Lung microvascular endothelial cell (primary cell): ENCODE measurements at places on chromosomes 11 and 22.

- peak; percentile 5 for DNase-seq
Measured at GRCh38 chr11:31045335-31045734, 324.2 kb downstream of the DCDC1 start.

DNA sequence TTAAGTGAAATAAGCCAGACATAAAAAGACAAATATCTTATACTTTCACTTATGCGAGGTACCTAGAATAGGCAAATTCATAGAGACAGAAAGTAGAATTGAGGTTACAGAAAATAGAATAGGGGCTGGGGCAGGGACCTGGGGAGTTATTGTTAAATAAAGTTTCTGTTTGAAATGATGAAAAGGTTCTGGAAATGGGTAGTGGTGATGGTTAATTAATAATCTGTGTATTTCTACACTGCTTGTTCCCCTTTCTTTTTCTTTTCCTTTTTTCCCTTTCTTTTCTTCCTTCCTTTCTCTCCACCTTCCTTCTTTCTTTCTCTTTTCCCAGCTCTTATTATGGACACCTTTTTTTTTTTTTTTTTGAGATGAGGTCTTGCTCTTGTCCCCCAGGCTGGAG is 2.8 kb downstream of the NAALADL1 start:
- DNase-seq = no peak

DNA sequence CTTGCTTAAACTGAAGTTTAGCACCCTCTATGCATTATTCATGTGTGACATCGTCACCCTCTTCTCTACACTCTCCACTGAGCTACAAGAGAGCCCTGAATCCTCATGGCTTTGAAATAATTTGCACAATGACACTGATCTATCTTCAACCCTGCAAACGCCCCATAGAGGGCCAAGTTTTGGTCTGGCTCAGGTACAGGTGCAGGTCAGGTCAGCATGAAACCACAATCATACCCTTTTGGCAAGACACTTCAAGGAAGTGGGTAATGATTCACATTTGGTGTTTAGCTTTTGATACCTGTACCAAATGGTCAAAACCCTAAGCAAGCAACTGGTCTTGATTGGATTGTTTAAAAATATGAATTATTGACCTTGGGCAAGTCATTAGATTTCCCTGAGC is 122.2 kb upstream of the CADM1 start:
- no peak for DNase-seq

DNA sequence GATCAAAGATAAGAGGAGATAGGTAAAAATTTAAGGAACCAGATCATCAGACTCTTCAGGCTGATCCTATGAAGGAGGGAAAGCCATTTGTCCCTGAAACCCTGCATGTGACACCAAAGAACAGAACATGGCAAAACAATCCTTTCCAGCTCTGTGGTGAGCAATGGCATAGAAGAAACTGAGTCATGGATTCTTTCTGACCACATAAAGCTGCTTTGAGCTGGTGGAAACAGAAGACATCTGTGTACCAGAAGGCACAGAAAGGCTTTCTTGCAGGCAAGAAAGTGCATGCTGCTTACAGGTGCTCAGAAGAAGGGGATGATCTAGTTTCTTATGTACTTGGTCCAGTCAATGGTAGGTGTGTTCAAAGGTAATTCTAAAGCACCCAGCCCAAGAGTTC is 45.0 kb upstream of the APOA1 start:
- no peak for DNase-seq

DNA sequence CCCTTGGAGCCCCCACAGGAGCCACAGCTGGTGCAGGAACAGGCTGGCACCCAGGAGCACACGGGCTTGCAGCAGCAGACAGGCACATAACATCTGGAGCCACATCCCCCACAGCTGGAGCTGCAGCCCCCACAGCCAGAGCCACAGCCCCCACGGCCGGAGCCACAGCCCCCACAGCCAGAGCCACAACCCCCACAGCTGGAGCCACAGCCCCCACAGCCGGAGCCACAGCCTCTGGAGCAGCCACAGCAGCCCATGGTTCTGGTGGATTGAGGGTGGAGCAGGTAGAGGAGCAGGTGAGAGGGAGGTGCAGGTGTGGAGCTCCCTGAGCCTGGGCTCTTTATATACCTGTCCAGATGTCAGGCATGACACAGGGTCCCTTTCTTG is at the start of gene KRTAP5-2:
Gene KRTAP5-2, minus strand, starts transcription at position 301 of the 387 bp plus-strand sequence. Its CDS starts 44 bp downstream, at position 257.
- no peak for DNase-seq

GRCh38 chr11:109303342-109303741 is 118.6 kb upstream of the C11orf87 start:
- DNase-seq = no peak

GRCh38 chr22:19937616-19938473 is 3.7 kb upstream of the COMT start:
- DNase-seq = peak; percentile 85

DNA sequence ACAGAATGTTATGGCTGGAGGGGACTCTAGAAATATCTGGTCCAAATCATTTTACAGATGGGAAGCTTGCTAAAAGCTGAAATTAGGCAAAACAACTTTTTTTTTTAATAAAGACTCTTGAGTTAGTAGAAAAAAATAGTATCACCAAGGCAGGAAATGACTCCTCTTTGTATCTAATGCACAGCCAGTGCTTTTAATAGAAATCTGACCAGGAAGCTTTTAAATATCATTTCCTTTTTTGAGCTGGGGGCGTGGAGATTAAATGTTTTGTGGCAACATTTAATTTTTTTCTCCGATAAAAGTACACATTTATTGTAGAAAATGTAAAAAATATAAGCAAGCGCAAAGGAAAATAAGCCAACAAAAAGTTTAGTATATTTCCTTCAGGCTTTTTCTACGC is 22.5 kb downstream of the TRAF6 start:
- peak; percentile 75 for DNase-seq

DNA sequence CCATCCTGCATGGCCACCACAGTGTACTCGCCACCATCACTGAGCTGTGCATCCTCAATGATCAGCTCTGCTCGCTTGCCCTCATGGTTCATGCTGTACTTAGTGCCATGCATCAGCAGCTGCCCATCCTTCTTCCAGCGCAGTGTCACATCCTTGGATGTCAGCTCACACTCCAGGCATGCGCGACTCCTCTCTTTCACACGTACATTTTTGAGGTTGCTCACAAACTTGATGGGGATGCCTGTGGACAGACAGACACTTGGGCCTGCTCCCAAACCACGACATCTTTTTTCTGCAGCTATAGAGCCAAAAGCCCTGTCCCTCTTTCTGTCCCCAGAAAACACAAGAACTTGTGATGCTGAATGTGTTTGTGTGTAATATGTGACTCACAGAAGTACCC is 10.5 kb downstream of the IGSF22 start:
- no peak for DNase-seq

GRCh38 chr22:38761202-38762162 is 5.7 kb upstream of the SUN2 start:
- no peak for DNase-seq

DNA sequence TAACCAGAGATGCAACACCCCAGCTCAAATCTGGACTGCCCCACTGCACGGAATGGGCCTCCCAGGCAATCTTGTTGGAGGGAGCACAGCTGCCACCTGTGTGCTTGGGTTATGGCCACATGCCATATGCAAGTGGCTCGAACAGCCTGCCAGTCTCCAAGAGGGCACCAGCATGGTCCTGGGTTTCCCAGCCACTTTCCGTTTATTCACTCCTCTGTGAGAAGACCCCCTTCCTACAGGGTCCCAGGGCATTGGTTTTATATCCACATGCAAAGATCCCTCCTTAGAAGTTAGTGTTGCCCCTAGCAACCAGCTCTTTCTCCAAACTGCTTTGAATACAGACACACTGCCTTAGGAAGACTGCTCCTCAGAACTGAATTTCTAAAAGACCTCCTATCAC is 487.8 kb downstream of the BUD13 start:
- DNase-seq = no peak

- DNase-seq = no peak
Measured at GRCh38 chr11:88435415-88435814, 97.9 kb upstream of the CTSC start.

- peak; percentile 65 for DNase-seq
Measured at GRCh38 chr11:74770456-74770855, 21.8 kb downstream of the RNF169 start.

- DNase-seq = no peak
Measured at GRCh38 chr11:131463649-131464425, 93.4 kb downstream of the NTM start.

- no peak for DNase-seq
Measured at GRCh38 chr22:38602166-38602565, 32.2 kb upstream of the DMC1 start.

DNA sequence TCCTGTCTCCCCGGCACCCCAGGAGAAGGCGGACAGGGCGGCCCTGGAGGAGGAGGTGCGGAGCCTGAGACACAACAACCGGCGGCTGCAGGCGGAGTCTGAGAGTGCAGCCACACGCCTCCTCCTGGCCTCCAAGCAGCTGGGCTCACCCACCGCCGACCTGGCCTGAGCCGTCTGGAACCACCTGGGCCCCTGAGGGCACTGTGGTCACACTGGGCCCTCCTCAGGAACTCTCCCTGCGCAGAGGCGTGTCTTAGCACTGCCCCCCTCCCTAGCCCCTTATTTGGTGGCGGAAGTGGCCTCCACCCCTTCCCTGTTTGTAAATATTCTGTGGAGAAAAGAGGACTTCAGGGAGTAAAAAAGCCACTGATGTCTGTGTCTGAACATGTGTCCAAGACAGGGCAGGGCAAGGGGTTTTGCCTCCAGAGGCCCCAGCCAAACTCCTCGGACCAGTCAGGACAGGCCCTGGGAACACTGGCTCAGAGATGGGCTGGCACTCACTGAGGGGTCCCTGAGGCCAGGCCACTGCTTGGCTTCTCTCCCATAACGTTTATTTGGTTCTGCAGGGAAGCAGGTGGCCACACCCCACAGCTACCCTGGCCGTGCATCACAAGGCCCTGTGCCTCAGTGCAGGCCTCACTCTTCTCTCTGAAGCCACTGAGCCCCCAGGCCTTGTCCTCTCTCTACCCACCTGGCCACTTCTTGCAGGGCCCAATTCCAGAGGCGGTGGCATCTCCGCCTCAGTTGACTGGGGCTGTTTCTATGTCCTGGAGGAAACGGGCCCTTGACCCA is 12.0 kb downstream of the RELA start:
- DNase-seq = no peak
